ENCODE measurements at places on chromosomes 7 and 10.

DNA sequence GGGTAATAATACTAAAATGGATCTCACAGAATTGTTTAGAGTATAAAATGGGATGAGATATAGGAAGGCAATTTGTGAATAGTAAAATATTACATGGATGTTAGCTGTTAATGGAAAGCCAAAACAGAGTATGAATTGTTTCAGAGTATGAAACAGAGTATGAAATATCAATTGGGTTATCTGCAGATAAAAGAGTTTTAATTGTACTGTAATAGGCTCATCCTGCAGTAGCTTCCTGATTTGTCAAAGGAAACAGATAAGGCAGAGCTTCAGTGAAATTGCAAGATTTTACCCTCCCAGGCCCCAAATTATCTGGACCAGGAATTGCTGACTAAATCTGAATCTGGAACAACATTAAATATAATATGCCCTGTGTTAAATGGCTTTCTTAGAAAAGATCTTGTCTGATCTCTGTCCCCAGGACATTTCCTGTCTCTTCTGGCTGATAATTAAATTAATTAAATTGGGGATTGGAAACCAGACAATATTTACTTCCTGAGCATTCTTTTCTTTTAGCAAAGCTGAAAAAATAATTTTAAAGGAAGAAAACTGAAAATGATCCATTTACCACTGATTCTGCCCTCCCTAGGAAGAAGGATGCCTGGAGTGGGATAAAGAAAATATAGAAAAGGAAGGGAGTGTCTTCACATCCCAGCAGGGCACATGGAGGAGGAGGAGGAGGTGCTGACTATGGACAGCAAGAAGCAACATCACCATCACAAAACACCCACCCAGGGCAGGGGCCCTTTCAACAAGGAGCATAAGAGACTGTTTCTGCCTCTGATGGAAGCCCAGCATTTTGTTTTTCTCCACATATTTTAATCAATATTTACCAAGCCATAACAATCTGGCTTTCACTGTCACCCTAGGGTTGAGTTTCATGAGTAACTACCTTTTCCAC, 18.5 kb downstream of the PTN start:
- DNase-seq = no peak

- DNase-seq = no peak
Measured at GRCh38 chr7:78959477-78959876, 494.0 kb downstream of the MAGI2 start.

- no peak for DNase-seq
Measured at GRCh38 chr10:24149640-24150039, 59.3 kb upstream of the KIAA1217 start.

- no peak for DNase-seq
Measured at GRCh38 chr7:142529591-142529990, 219.7 kb upstream of the PRSS1 start.

- no peak for DNase-seq
Measured at GRCh38 chr10:132951926-132952325, 9.6 kb upstream of the CFAP46 start.

DNA sequence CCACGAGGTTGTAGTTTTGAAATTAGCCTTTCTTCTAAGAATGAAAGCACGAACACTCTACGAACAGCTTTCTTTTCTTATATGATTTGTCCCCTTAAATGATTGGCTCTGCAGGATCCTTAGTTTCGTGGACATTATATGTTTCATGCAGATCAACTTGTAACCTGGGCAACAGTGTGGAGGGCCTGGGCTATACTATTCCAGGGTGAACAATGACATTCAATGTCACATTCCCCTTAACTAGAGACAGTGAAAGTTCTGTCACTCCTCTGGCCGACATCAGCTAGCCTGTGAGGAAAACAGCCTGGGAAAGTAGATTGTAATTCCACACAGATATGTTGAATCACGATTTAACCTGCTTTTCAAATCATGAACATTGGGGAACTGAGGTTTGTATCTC, 23.4 kb downstream of the TAS2R16 start:
- DNase-seq = no peak

DNA sequence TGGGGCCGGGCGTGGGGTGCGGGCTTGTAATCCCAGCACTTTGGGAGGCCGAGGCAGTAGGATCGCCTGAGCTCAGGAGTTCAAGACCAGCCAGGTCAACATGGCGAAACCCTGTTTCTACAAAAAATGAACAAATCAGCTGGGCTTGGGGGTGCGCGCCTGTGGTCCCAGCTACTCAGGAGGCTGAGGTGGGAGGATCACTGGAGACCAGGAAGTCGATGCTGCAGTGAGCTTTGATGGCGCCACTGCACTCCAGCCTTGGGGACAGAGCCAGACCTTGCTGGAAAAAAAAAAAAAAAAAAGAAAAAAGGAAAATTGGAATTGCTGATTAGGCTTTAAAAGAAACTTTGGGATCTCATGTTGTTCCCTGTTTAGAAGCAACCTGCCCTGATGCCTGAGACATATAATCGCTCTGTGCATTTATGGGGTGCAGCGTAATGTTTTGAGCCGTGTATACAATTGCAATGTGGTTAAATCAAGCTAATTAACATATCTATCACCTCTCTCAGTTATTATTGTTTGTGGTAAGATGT, 851 bp downstream of the AKR1E2 start:
- DNase-seq = no peak

GRCh38 chr10:25522946-25523608, 348.3 kb downstream of the GPR158 start:
- no peak for DNase-seq
